ENCODE measurements at places on chromosomes 1 and 21. TPM values are rescaled to one million over a fixed set of nuclear protein-coding genes. Genes with fewer than 3 reads are reported as not detected.

DNA sequence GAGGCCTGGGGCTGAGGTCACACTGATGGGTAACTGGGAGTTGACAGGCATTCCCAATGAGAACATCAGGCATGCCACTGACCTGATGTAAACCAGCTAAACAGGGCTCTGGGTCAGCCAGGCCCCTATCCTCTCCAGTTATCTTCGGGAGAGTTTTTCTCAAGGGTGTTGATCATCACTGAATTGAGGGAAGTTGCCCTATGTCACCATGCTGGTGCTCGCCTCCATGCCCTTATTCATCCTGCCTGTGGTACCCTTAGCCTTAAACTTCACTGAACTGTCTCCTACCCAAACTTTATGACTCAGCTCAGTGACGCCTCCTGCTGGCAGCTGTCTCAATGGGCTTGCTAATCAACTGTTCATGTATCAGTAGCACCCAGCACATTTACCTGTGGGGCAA lies 80.7 kb upstream of the TNR start:
- no peak for DNase-seq

The RPL11 gene
- total RNA-seq = 689 TPM

The PRAMEF15 gene
- not detected for total RNA-seq

The NES gene
- 282 TPM for total RNA-seq

- DNase-seq = no peak
These were observed 128.2 kb downstream of the NFIA start for GRCh38 chr1:61210435-61211154.

All from right cardiac atrium (tissue), 5 donors.